ENCODE measurements at places on chromosomes 1 and 21. TPM values are rescaled to one million over a fixed set of nuclear protein-coding genes. Genes with fewer than 3 reads are reported as not detected.

Gene NBPF8
- polyA plus RNA-seq: 2.4 TPM

Gene KLHDC8A
- polyA plus RNA-seq: not detected

- no peak overlapping the region for H3K4me3 ChIP-seq
- H3K27me3 ChIP-seq: no peaks in the 10 kb centered on the region
- no peaks in the 10 kb centered on the region for H3K4me1 ChIP-seq
- H3K36me3 ChIP-seq: no peaks in the 10 kb centered on the region
- H3K27ac ChIP-seq: no peak overlapping the region
- DNase-seq: no peak
Measured at GRCh38 chr1:84642774-84643173, 47.5 kb downstream of the SSX2IP start.

DNA sequence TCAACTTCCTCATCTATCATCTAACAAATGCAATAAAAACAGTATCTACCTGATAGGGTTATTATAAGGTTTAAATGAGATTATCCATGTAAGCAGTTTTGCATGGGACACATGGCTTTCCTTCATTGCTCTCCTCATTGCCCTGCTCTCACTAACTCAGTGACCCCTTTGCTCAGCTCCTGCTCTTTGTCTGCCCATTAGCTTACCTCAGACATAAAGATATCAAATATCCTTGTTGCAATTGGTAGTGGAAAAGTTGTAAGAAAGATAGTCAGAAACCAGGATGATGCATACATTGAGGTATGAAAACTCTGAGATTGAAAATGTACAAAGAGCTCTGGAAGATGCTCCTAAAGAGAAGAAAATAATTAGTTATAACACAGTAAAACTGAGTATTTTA is 89.8 kb downstream of the EVI5 start:
- peaks cover 11% of the 10 kb centered on the region for H3K36me3 ChIP-seq
- no peak for DNase-seq
- H3K27me3 ChIP-seq: no peaks in the 10 kb centered on the region
- H3K4me1 ChIP-seq: no peaks in the 10 kb centered on the region
- H3K4me3 ChIP-seq: no peak overlapping the region

All from sigmoid colon (tissue), 7 donors.